ENCODE measurements at places on chromosomes 1 and 21.
A peak's percentile ranks its signal among the peaks of the same experiment; 100 is the strongest.

DNA sequence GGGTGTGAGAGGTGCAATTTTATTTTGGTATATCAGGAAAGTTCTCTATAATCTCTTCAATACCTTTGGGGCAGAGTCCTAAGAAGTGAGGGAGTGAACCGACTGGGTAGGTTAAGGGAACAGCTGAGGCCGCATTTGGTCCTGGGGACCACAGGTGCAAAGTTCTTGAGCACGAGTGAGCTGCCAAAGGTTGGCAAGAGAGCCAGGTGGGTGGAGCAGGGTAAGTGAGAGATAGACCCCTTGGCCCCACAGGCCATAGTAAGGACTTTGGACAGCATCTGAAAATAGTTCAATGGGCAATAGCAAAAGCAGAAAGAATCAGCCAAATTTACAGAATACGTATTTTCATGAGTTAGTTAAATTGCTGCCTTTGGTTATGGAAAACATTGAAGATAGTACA is 11.0 kb upstream of the NID1 start:
- DNase-seq: no peak

- no peak for DNase-seq
Measured at GRCh38 chr1:178818416-178818815, 52.5 kb downstream of the ANGPTL1 start.

- no peak for DNase-seq
Measured at GRCh38 chr1:70856201-70856600, 191.4 kb downstream of the PTGER3 start.

DNA sequence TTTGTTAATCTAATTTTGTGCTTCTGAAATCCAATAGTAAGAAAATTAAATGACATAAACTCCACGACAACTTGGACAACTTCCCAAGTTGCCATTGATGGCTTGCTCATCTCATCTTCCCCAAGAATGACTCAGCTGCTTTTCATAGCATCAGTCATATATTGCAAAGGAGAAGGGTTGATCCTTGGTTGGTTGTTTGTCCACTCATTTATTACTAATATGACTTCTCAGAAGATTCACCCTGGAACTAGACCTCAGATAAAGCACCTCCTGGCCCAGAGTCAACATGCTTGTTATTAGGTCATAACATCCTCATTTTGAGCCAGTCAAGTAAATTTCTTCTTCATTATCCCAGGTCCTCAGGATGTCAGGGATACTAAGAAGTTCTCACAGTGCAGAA is 2.3 kb upstream of the LCE3D start:
- DNase-seq: no peak

- DNase-seq: no peak
Measured at GRCh38 chr1:114153261-114154145, at the start of gene SYT6. Gene SYT6 (minus strand): TSS chr1:114153869. CDS start chr1:114153772, 97 bp downstream.

DNA sequence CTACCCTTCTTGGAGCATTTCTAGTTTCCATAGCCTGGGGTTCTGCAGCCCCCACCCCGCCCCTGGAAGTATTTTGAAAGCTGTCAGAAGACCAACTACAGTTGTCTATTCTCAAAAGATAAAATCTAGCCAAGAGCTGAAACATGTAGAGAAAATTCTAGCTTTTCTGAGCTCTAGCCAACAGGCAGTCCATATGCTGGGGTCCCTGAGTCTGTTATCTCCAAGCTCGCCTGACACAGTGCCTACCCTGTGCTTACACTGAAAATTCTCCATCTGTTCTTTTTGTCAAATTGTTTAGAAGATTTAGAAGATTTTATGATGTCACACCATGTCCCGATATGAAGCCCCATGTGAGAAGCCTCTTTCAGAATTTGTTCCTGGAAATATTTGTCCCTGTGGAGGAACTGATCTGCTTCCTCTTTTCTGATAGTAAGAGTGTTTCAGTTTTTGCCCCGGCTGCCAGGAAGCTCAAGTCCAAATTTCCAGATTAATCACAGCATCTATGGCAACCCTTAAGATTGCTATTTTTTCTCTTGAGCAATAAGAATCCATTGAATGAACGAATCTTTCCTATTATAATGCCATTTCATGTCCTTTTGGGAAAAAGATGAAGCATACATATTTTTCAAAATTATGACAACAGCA is 23.7 kb upstream of the CSF3R start:
- DNase-seq: no peak

DNA sequence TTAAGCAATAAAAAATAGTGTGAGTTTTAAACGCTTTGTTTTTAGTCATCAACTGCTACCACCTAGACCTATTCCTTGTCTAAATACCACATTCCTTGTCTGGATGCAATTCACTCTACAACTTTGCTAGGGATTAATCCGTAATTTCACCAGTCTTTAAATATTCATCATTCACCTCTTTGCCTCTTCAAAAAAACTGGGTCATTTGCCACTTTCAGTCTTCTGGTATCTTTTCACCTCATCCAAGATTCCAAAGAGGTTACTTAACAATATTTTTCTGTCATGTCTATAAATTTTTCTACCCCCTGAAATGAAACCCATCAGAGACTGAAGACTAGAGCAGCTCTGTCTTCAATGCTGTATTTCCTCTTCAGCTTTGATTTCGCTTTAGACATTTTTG is 9.5 kb downstream of the PALMD start:
- DNase-seq: no peak

GRCh38 chr1:5742032-5742431 is 250.2 kb downstream of the NPHP4 start:
- no peak for DNase-seq

DNA sequence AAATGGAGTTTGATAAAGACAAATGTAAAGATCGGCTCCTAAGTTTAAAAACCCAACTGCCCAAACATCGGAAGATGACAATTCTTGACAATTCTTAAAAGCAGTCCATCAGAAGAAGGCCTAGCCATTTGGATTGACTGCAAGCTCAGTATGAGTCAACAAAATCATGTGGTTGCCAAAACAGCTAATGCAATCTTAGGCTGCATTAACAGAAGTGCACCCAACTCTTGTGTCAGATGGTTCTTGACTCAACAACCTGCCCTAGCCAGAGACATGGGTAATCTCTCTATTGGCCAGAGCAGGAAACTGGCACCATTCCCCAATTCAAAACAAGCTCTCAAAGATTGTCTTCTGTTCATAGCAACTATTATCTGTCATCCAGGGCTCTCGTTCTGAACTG is 9.9 kb upstream of the NCF2 start:
- no peak for DNase-seq

DNA sequence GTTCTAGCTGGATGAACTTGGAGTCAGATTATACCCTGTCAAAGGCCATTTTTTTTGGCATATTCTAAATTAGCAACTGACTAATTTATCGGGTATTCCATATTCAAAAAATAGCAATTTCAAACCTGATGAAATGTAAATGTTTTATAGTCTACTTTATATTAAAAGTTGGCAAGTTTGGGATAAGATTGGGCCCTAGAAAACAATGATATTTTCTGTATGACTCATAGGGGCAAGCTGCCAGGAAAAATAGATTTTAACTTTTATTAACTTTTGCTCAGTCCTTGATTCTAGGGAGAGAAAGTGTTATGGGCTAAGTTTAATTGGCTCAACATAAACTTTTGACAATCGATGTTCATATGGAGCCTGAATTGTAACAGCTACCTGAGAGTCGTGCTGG is 576.9 kb upstream of the B3GALT2 start:
- no peak for DNase-seq

DNA sequence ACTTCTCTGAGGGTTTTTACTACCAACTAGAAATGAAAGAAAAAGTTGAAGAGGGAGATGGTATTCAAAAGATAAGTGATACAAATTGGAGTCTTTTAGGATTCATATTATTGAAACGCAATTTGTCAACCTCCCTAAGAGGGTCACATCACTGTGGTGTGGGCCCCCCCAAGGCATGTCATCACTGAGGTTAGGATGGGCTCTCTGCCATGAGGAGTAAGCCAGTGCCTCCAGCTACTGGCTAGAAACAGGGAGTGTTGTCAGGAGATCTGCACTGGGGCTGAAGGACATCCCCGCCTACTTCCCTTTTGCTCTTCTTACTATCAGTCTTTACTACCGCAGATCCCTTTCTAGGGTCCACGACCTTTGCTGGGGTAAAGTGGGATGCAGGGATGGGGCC is 25.9 kb downstream of the ITSN1 start:
- DNase-seq: no peak

DNA sequence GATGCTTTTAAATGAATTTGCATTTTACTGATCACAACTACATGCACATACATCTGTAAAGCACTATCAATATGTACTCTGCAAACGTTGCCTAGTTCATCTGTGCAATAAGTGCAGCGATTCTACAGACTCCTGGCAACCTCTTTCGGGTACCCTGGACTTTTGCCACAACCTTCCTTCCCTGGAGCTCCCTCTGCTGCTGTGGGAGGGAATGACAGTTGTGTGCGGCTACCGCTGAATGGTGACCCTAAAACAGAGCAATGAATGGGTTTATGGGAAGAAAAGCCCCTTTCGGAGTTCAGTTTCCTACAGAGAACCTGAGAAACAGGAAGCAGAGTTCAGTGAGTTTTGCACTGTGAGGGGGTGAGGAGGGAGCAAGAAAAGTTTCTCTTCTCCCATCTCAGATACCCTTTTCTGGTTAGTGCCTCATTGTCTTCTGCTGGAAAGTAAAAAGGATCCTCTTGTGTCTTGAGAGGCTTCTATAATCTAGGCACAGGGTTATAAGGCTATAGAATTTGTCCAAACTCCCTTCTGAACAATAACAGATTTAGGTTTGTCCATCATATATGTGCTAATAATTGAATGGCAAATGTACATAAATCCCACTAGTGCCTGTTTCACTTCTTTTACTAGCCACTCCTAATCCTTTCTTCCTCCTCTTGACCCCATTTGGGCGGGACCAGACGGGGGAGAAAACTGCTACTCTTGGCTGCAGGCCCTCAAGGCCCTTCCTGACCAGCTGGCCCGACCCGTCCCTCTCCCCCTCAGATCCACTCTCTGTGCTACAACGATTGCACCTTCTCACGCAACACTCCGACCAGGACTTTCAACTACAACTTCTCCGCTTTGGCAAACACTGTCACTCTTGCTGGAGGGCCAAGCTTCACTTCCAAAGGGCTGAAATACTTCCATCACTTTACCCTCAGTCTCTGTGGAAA is 19.8 kb upstream of the SARS1 start:
- peak; percentile 15 for DNase-seq

- no peak for DNase-seq
Measured at GRCh38 chr1:11693024-11693590, 1.6 kb downstream of the DRAXIN start.

DNA sequence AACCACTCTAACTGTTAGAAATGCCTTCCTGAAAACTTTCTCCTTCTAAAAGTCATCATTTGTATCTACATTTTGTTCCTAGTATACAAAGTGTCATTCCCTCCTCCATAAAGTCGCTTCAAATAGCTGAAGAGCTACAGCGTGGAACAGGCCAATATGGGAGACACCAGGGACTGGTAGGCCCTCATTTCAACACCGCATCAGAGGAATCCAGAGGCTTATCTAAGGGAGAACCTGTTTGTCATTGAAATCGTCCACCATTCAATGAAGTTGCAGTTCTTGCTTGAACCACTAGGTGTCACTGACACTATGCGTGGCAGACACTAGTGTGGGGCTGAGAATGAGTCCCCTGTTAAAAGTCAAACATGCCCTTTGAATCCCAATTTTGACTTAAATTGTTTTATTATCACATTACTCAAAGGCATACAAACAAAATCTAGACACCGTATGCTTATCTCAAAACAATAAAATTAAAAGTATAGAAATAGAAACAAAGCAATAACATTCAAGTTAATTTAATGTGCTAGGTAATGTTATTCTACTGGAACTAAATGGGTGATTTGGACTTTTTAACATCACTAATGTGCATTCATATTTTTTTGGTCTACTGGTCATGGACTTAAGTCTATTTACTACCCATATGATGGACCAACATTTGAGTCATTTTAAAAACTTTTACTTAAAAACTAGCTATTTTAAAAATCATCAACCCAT is 182.3 kb downstream of the FCRL5 start:
- peak; percentile 2 for DNase-seq

DNA sequence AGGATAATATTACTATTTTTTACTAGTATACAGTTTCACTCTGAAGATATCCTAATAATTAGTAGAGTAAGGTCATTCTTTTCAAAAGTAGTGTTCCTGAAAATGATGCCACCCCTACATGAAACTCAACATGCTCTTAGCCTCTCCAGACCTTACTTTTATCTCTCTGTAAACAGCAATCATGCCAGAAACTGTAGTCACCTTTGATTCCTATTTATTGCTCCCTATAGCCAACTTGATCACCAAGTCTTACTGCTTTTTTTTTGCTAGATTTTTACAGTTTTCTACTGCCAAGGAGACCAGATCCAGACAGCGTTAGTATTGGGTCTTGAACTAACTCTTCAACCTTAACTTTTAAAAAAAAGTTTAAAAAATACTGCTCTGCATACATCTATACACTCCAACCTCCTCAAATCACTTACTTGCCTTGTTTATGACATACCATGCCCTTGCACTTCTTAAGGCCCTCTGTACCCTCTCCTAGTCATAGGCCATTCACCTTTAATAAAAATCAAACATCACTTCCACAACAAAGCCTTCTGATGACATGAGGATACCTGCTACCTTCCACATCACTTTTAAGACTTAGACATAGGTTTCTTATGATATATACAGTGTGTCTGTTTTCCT is 36.1 kb downstream of the ZNHIT6 start:
- DNase-seq: no peak

DNA sequence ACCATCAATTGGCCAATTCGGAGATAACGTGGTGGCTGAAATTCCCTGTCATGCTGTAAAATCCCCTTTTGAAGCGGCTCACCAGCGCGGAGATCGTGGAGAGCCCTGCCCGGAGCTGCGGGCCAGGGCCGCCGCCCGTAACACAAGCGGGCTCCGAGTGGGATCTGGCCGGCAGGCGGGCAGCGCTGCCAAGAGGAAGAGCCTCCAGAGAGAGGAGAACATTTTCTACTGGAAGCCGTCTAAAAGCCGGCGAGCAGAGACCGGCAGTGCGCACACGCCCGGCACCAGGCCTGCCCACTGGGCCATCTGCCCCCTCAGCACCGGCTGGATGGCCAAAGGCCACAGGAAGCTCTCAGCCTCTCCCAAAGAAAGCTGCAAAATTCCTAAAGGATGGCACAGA is 15.5 kb downstream of the SSBP3 start:
- no peak for DNase-seq

DNA sequence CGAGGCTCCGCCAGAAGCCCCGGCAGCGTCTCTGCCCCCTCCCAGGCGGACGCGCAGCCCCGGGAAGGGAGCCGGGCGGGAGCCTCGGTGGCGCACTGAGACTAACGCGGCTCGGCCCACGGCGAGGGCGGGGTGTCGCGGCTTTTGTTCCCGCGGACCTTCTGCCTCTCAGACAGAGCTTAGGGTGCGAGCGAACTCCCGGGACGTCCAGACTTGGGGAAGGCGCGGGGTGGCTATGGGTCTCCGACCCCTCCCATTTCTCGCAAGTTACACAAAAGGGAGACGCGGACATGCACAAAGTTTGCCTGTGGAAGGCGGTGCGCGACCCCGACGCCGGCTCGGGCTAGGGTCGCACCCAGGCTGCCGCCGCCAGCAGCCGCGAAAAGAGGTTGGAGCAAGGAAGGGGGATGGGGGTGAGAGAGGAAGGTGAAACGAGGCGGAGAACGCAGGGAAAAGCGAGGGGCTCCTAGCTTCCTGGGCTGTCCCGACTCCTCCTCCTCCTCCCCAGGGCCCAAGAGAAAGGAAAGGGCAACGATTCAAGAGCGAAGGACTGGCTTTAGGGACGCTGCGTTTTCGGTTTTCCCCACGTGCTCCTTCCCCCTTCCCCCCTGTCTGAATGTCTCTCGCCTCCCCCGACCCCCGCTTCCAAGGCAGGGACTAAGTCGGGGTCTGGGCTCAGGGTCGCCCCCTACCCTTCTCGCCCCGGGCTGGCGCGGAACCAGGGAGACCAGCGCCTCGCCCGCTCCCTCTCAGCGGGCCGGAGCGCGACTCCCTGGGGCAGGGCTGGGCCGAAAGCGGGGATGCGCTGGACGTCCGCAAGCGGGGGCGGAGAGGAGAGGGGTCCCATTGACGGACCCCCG is 729 bp downstream of the APP start:
- DNase-seq: peak; percentile 51

Data from DMS79 treated with DMSO at 0.1 percent for 48 hours (cell line).